ENCODE measurements at places on chromosomes 12 and 14. TPM values are rescaled to one million over a fixed set of nuclear protein-coding genes. Genes with fewer than 3 reads are reported as not detected.

GRCh38 chr14:60313093-60313492, 64.1 kb downstream of the PPM1A start:
- no peak overlapping the region for H3K4me3 ChIP-seq
- no peaks in the 10 kb centered on the region for H3K4me1 ChIP-seq
- no peak for DNase-seq
- H3K27ac ChIP-seq, result no peak overlapping the region

DNA sequence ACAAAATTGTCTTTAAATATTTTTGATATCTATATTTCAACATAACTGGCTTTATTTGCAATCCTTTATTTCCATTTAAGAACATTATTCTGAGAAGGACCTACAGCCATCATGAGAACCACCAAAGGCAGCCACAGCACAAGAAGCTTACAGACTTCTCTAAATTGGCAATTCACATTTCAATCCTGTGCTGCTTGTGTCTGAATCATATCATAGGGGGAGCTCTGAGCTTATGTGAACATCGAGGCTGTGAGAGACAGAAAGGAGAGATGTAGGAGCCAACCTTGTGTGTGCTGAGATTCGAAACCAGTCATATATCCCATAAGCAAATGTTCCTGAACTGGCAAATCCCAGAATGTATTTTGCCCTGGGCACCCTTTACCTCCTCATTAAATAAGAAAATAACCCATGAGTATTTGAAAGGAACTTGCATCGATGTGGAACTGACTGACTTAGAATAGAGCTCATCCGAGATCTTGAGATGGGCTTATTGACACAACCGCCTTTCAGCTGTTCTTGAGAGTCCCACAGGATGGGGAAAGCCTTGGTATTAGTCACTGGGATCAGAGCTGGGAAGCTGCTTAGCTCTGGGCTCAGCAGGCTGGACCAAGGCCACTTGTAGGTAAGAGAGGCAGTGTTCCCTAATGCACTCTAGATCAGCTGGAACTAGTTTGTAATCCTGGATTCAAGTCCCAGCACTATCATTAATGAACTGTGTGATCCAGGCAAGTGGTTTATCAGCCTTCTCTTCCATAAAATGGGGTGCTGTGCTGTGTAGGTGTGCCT, 329.8 kb downstream of the CACNA1C start:
- no peak for DNase-seq
- H3K4me3 ChIP-seq, result no peak overlapping the region
- peak overlapping the region; percentile 84 for H3K27ac ChIP-seq
- no peaks in the 10 kb centered on the region for H3K27me3 ChIP-seq
- no peaks in the 10 kb centered on the region for H3K36me3 ChIP-seq

- H3K36me3 ChIP-seq, result no peaks in the 10 kb centered on the region
- DNase-seq, result no peak
- peaks cover 13% of the 10 kb centered on the region for H3K4me1 ChIP-seq
- H3K27me3 ChIP-seq, result no peaks in the 10 kb centered on the region
- H3K27ac ChIP-seq, result no peak overlapping the region
- H3K4me3 ChIP-seq, result no peak overlapping the region
Measured at GRCh38 chr12:123449249-123449733, 8.6 kb upstream of the SNRNP35 start.

DNA sequence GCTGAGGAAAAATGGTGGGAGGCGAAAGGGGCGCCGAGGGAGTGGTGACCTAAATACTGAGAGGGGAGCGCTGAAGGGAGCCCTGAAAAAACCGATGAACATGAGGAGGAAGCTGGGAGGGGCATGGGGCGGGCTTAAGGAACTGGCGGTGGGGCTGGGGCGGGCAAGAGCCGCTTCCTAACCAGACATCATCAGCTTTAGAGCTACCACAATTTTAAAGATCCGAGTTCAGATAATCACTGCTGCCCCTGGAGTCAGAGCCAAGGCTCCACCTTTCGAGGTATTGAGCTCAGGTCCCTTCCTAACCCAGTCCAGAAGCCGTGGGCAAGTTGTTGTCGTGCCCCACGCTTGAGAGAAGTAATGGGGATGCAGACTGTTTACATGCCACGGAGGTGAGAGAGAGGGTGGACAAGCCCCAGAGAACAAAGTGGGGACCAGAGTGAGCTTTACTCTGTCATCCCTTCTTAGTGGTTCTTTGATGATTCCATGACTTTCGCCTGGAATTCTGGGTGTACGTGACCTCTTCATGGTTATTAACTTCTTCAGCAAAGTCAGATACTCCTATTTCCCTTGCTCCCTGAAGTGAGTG, 393 bp downstream of the ORMDL2 start:
- peak overlapping the region; percentile 63 for H3K4me3 ChIP-seq
- DNase-seq, result peak; percentile 63
- H3K36me3 ChIP-seq, result peaks cover 36% of the 10 kb centered on the region
- peak overlapping the region; percentile 93 for H3K27ac ChIP-seq
- H3K4me1 ChIP-seq, result peaks cover 36% of the 10 kb centered on the region

GRCh38 chr14:39617537-39617936, 185.3 kb upstream of the FBXO33 start:
- DNase-seq, result no peak
- no peak overlapping the region for H3K27ac ChIP-seq
- H3K4me1 ChIP-seq, result no peaks in the 10 kb centered on the region

- no peak overlapping the region for H3K27ac ChIP-seq
- no peaks in the 10 kb centered on the region for H3K36me3 ChIP-seq
- no peaks in the 10 kb centered on the region for H3K27me3 ChIP-seq
- DNase-seq, result no peak
- peaks cover 5% of the 10 kb centered on the region for H3K4me1 ChIP-seq
- H3K4me3 ChIP-seq, result no peak overlapping the region
Measured at GRCh38 chr12:92938638-92939037, 9.5 kb upstream of the EEA1 start.

GRCh38 chr14:32531942-32532515, 202.9 kb downstream of the AKAP6 start:
- peak overlapping the region; percentile 19 for H3K27ac ChIP-seq
- no peak overlapping the region for H3K4me3 ChIP-seq
- no peak for DNase-seq
- no peaks in the 10 kb centered on the region for H3K36me3 ChIP-seq

GRCh38 chr12:62909340-62909739, 25.6 kb downstream of the PPM1H start:
- no peak overlapping the region for H3K4me3 ChIP-seq
- H3K36me3 ChIP-seq, result no peaks in the 10 kb centered on the region
- no peaks in the 10 kb centered on the region for H3K4me1 ChIP-seq
- no peak overlapping the region for H3K27ac ChIP-seq
- no peak for DNase-seq

- H3K27ac ChIP-seq, result no peak overlapping the region
- peak; percentile 40 for DNase-seq
- no peak overlapping the region for H3K4me3 ChIP-seq
- peaks cover 19% of the 10 kb centered on the region for H3K36me3 ChIP-seq
Measured at GRCh38 chr12:53710091-53710490, 17.2 kb downstream of the CALCOCO1 start.

DNA sequence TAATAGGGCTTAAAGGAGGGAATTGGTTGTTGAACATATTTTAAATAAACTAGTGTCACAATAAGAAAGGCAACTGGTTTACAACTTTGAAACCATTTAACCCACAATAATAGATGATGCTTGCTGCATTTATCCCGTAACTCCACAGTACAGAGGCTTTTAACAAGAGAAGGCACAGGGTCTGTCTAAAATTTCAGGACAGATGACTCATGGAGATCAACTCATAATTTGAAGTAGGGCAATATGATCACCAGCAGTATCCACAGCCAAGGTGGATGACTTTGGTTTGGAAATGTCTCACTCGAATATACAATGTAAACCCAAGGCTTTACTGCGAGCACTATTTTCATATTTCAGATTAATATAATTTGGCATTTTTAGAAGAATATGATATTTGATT, 340.2 kb downstream of the LRIG3 start:
- H3K27ac ChIP-seq, result no peak overlapping the region
- H3K4me3 ChIP-seq, result no peak overlapping the region
- H3K27me3 ChIP-seq, result no peaks in the 10 kb centered on the region
- no peak for DNase-seq
- H3K36me3 ChIP-seq, result no peaks in the 10 kb centered on the region
- H3K4me1 ChIP-seq, result no peaks in the 10 kb centered on the region

- DNase-seq, result no peak
- H3K27me3 ChIP-seq, result no peaks in the 10 kb centered on the region
- H3K36me3 ChIP-seq, result no peaks in the 10 kb centered on the region
- peaks cover 42% of the 10 kb centered on the region for H3K4me1 ChIP-seq
Measured at GRCh38 chr12:50612882-50613281, 108.1 kb downstream of the DIP2B start.

DNA sequence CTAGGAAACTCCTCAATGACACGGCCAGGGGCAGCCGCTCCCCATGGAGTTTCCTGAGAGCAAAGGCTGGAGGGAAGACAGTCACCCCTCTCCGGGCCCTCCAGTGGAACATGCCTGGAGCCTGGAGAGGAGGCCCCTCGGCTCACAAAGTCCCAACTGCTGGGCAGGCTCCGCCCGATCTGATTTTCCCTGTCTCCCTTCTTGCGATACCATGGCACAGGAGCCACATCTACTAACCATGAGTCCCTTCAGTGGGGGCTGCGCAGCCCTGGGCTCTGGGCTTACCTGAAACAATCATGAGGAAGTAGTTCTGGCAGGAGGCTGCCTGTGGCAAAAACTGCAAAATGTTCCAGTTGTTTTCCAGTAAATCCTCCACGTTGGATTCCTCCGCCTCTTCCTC, 15.3 kb downstream of the P2RX2 start:
- no peaks in the 10 kb centered on the region for H3K27me3 ChIP-seq
- no peak overlapping the region for H3K27ac ChIP-seq

- no peaks in the 10 kb centered on the region for H3K4me1 ChIP-seq
- no peak overlapping the region for H3K27ac ChIP-seq
- no peaks in the 10 kb centered on the region for H3K36me3 ChIP-seq
- DNase-seq, result no peak
Measured at GRCh38 chr12:93090731-93091172, 161.7 kb upstream of the EEA1 start.

DNA sequence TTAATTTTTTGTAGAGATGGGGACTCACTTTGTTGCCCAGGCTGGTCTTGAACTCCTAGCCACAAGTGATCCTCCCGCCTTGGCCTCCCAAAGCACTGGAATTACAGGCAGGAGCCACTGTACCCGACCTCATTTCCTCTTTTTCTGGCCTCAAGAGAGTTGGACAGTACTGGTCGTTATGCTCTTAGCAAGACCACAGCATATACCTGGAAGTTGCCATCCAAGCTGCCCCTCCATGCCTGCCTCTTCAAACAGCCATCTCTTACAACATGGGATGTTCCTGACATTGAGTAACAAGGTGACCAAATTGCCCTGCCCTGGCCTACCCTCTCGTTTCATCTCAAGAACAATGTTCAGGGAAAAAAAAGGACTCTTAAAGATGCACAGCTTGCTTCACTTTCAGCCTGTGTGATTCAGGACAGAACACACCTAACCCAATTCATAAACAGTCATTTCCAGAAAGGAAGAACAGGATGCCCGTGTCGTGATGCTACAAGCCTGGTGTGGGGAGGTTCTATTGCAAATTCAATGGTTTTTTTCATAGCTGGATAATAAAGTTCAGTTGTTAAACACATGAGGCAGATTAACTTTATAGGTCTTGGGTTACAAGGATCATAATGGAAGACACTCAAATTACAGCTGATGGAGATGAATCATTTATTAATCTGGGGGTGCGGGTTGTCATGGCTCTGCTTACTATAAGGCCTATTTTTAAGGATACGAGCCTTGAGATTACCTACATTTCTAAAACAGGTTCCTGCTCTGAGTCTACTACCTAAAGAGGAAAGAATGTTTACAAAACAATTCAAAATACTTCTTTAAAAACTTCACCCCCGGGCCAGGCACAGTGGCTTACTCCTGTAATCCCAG, 11.9 kb downstream of the GLTP start:
- no peak overlapping the region for H3K4me3 ChIP-seq
- H3K36me3 ChIP-seq, result no peaks in the 10 kb centered on the region
- H3K27ac ChIP-seq, result no peak overlapping the region
- no peaks in the 10 kb centered on the region for H3K27me3 ChIP-seq
- DNase-seq, result no peak

- H3K36me3 ChIP-seq, result no peaks in the 10 kb centered on the region
- H3K27ac ChIP-seq, result peak overlapping the region; percentile 94
- peak overlapping the region; percentile 67 for H3K4me3 ChIP-seq
- no peaks in the 10 kb centered on the region for H3K27me3 ChIP-seq
- DNase-seq, result no peak
Measured at GRCh38 chr14:39265806-39266524, 32.2 kb downstream of the MIA2 start.

DNA sequence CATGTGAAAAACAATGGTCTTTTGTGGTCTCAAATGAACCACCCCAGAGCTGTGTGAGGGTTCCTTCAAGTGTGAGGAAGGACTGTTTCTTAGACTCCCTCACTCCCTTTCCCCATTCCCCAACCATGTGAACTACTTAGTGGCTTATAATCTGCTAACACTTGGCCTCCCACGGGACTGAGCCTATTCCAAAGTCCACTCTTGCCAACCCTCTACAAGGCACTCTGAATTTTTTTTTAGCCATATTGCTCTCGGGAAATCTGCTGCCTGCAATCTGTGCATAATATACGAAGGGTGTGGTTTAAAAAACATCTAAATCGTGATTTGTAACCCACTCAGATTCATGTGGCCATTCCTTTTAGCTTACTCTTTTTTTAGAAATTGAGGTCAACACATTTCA, 2.6 kb downstream of the SVOP start:
- no peaks in the 10 kb centered on the region for H3K36me3 ChIP-seq
- DNase-seq, result no peak
- no peak overlapping the region for H3K4me3 ChIP-seq
- no peak overlapping the region for H3K27ac ChIP-seq

DNA sequence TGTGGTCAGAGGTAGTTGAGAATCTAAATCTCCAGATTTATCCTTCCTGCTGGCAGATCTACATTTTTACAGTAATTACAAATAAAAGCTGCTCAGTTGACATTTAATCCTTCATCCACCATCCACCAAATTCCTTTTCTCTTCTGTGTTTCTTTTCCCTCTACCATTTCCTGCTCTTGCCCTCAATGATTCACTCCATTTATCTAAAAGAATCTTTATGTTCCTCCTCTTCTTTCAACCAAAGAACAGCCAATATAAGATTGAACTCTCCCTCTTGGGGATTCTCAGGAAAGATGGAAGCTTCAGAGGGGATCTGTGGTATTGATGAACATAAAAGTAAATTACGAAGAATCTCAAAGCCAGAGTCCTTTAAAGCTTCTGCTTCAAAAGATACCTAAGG, 4.4 kb downstream of the MAP4K5 start:
- no peaks in the 10 kb centered on the region for H3K36me3 ChIP-seq
- H3K27ac ChIP-seq, result no peak overlapping the region
- no peaks in the 10 kb centered on the region for H3K27me3 ChIP-seq
- DNase-seq, result no peak
- no peak overlapping the region for H3K4me3 ChIP-seq

DNA sequence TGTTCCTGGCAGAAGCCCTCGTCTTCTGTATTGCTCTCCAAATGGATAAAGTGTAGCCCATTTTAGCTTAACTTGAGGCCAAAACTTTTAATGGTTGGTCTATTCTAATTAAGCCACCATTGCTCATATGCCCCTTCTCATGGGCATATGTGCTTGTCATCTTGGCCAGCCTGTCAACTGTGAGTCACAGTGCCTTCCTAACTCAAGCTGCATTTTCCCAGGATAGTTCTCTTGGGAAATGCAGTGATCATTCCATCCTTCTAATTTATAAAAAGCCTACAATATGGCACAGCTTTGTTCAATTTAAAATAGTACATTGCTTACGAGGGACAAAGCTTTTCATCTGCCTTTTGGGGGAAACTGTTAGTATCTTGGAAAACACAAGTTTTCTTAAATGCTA, 6.6 kb downstream of the PTHLH start:
- H3K27me3 ChIP-seq, result peaks cover 24% of the 10 kb centered on the region
- no peak for DNase-seq
- H3K4me3 ChIP-seq, result no peak overlapping the region

NEDD8 gene
- total RNA-seq, result 192 TPM

SMCO3 gene
- total RNA-seq, result 0.16 TPM

OTUB2 gene
- 0.55 TPM for total RNA-seq

OR4E2 gene
- total RNA-seq, result not detected

TNS2 gene
- 111 TPM for total RNA-seq

TEAD4 gene
- total RNA-seq, result 3.8 TPM

KRT81 gene
- not detected for total RNA-seq

Data from sigmoid colon (tissue), 7 donors.